ENCODE measurements at places on chromosomes 6 and 20. TPM values are rescaled to one million over a fixed set of nuclear protein-coding genes. Genes with fewer than 3 reads are reported as not detected.

GRCh38 chr6:36118550-36119107 is 11.7 kb upstream of the MAPK13 start:
- DNase-seq = peak; percentile 89
- H3K27ac ChIP-seq = no peak overlapping the region
- no peak overlapping the region for H3K4me3 ChIP-seq
- no peaks in the 10 kb centered on the region for H3K27me3 ChIP-seq
- H3K4me1 ChIP-seq = peaks cover 22% of the 10 kb centered on the region
- H3K36me3 ChIP-seq = peaks cover 25% of the 10 kb centered on the region

DNA sequence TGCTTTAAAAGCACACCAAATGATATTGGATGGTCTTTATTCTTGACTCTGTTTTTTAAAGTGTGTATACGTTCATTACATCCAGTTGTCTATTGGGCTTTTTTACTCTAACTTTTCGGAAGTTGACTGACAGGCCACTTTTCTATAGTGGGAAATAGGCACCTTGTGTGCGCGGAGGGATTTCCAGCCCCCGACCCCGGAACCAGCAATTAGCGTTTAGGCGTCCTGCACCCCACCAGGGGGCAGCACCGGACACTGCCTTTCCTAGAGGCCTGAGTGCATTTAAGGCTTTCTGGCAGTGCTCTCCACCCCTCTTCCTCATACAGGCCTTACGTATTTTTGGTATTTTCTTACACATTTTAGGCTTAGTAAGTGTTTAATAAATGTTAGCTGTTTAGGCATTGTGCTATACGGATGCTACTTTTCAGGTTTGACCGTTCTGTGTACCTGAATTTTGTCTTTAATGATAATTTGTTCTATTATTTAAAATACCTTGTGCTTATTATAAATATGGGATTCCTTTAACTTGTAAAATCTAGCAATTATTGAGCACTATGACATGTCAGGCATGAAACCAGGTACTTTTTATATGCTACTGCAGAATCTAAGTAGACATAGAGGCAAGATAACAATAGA is 231.8 kb downstream of the BCKDHB start:
- no peak overlapping the region for H3K4me3 ChIP-seq
- H3K36me3 ChIP-seq = no peaks in the 10 kb centered on the region
- H3K27ac ChIP-seq = no peak overlapping the region
- DNase-seq = no peak
- H3K4me1 ChIP-seq = no peaks in the 10 kb centered on the region

GRCh38 chr6:4781967-4782575 is 5.9 kb downstream of the CDYL start:
- no peak overlapping the region for H3K27ac ChIP-seq
- H3K4me1 ChIP-seq = peaks cover 30% of the 10 kb centered on the region
- H3K36me3 ChIP-seq = no peaks in the 10 kb centered on the region
- no peaks in the 10 kb centered on the region for H3K27me3 ChIP-seq

- no peaks in the 10 kb centered on the region for H3K36me3 ChIP-seq
- no peaks in the 10 kb centered on the region for H3K4me1 ChIP-seq
- no peak for DNase-seq
- H3K27ac ChIP-seq = no peak overlapping the region
These were observed 142.0 kb downstream of the FAM83B start for GRCh38 chr6:54988576-54988975.

PKHD1 gene
- not detected for total RNA-seq

CRISP2 gene
- total RNA-seq = not detected

GRCh38 chr6:134422426-134423231 is 104.7 kb upstream of the SGK1 start:
- no peaks in the 10 kb centered on the region for H3K36me3 ChIP-seq
- H3K27ac ChIP-seq = no peak overlapping the region
- H3K4me1 ChIP-seq = no peaks in the 10 kb centered on the region
- H3K4me3 ChIP-seq = no peak overlapping the region
- no peaks in the 10 kb centered on the region for H3K27me3 ChIP-seq

DNA sequence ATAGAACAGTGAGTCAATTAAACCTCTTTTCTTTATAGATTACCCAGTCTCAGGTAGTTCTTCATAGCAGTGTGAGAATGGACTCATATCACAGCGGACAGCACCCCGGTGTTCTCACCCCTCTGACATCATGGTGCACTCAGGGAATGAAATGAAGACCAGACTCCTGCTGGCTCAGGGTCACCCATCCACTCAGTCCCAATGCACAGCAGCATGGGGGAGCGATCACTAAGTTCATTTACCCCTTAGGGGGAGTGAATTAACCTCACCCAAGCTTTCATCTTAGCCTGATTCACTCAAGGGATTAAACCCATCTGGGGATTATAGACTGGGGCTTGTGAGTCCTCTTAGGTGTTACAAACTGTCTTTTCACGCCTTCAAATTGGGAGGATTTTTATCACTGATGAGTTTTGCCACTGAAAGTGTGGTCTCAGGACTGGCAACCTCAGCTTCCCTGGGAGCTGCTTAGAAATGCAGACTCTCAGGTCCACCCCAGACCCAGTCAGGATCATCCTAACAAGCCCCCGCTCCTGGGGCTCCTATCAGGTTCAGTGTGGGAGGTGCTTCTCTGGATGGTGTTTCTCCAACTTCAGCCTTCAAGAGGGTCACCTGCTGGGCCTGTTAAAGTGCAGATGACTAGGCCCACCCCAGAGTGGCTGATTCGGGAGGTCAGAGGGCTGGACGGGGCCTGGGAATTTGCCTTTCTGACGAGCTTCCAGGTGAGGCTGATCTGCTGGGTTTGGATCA is 44.3 kb upstream of the FRMD1 start:
- DNase-seq = peak; percentile 89
- no peak overlapping the region for H3K27ac ChIP-seq
- no peaks in the 10 kb centered on the region for H3K27me3 ChIP-seq
- H3K4me3 ChIP-seq = no peak overlapping the region
- no peaks in the 10 kb centered on the region for H3K4me1 ChIP-seq
- H3K36me3 ChIP-seq = no peaks in the 10 kb centered on the region

DNA sequence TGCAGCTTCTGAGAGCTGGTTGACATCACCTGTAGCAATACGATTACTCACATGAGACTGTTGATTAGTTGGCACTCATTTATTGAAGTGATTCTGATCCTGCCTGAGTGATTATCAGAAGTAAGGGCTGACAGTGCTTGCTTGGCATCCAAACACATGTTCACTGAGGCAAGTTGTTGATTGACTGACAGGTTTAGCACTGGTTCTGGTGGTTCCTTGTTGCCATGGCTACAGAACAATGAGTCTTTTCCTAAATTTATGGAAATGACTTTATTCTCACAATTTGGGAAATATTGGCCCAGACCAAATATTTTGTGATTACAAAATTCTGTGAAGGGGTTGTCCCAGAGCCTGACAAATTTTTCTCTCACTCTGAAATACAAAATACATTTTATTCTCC is 146.0 kb upstream of the RAB32 start:
- no peak overlapping the region for H3K4me3 ChIP-seq
- H3K27me3 ChIP-seq = no peaks in the 10 kb centered on the region
- H3K27ac ChIP-seq = no peak overlapping the region
- no peak for DNase-seq

PLA2G7 gene
- total RNA-seq = not detected

MEI4 gene
- total RNA-seq = 0.39 TPM

DNA sequence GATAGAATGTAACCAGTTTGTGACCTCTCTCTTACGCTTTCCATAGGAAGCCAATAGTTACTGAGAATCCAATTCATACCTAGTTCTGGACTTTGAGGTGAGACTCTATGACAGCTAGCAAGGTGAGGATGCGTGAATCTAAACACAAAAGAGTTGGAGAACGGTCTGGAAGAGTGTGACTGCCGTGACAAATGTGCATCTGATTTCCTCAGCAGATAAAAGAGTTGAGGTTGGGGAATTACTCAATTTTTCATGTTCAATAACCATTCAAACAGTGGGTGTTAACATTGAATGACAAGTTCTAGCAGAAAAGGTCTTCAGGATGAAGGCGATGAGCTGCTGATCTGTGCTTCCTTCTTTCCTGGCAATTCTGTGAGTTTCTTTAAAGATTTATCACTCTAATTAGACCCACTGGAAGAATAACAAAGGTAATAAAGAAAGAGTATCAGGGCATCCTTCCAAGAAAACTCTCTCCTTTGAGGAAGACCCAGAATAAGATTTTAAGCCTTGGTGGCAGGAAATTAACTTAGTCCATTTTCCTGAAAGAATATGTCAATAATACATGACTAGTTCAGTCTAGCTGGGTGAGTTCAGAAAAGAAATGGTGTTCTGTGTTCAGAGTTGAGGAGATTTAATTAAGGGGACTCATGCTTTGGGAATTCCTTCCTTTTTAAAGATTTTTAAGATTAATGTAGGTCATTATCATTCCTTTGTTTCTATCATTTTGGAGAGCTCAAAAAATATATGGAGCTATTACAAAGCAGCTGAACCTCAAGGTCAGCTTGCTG is 24.5 kb downstream of the KIF3B start:
- no peak for DNase-seq
- H3K4me1 ChIP-seq = peaks cover 11% of the 10 kb centered on the region
- no peaks in the 10 kb centered on the region for H3K36me3 ChIP-seq
- H3K27me3 ChIP-seq = no peaks in the 10 kb centered on the region
- H3K4me3 ChIP-seq = no peak overlapping the region

DNA sequence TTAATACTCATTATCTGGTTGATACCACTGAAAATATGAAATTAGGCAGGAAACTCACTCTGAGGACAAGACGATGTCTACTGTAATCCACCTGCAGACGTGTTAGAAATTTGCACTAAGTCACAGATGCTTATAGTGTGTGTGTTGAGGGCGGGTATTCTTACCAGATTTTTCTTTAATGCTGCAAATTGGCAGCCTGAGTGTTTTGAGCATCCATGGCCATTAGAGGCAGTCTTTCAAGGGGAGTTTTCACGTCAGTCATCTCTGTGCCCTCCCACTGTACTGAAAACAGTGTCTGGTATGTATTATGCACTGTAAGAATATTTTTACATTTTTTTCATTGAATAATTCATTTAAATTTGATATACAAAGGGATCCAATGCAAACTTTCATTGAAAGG is 266.5 kb upstream of the QKI start:
- H3K36me3 ChIP-seq = no peaks in the 10 kb centered on the region
- DNase-seq = no peak
- no peaks in the 10 kb centered on the region for H3K27me3 ChIP-seq
- H3K4me3 ChIP-seq = no peak overlapping the region
- H3K4me1 ChIP-seq = peaks cover 4% of the 10 kb centered on the region

GRCh38 chr6:137631323-137631722 is 137.1 kb upstream of the OLIG3 start:
- H3K4me3 ChIP-seq = no peak overlapping the region
- H3K36me3 ChIP-seq = no peaks in the 10 kb centered on the region
- H3K27me3 ChIP-seq = no peaks in the 10 kb centered on the region
- no peak overlapping the region for H3K27ac ChIP-seq
- peaks cover 9% of the 10 kb centered on the region for H3K4me1 ChIP-seq

DNA sequence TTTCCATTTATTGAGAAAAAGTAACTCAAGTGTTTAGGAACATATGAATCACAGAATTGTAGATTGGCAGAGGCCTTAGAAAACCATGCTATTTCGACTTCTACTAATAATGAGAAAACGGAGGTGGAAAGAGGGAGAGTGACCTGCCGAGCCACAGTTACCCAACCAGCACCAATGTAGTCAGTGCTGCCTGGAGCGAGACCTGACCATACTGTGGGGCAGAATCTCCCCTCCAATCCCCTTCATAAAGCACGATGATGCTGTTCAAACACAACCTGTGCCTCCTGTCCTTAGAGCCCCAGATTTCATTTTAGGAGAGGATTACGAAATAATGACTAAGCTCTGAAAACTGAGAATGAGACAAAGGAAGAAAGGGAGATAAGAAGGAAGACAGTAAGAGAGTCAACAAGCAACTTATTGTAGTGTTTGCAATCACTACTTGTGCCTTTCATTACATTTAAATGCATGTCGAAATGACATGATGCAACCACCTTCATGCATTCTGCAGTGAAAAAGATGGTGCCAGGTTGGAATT is 70.6 kb downstream of the ATXN1 start:
- H3K4me3 ChIP-seq = no peak overlapping the region
- H3K27ac ChIP-seq = no peak overlapping the region
- H3K36me3 ChIP-seq = no peaks in the 10 kb centered on the region
- no peaks in the 10 kb centered on the region for H3K27me3 ChIP-seq
- peaks cover 11% of the 10 kb centered on the region for H3K4me1 ChIP-seq
- no peak for DNase-seq

DNA sequence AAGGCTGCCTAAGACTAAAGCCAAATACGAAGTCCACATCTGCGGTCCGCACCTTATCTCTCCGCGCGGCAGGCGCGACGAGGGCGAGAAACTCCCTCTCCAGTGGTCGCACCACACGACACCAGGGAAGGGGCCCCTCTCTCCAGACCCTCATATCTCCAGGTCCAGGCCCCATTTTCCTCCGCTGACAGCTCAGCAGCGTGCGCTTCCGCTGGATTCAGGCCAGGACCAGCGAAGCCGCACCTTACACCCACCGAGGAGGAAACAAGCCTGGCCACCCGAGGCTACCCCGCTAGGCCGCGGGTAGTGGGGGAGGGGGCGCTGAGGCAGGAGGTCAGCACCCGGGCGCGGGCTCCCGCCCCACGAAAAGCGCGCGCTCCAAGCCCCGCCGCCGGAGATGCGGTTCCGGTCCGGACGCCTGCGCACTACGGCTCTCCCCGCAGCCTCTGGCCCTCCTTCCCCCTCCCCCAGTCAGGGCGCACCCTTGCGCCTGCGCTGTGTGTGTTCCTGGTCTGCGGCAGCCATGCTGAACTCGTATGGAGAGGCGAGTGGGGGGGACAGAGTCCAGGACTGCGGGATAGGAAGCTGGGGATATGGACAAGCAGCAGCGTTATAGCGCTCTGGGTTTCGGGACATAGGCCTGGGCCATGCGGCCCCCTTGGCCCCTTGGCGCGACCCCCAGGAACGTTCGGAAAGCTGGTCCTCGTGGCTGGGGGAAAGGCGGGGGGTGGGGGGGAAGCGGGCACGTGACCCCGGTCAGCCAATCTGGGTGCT is at the start of gene BRD2:
BRD2 (plus strand) TSS at position 502 of the 774 bp plus-strand sequence. CDS start 4,305 bp downstream, outside the sequence.
- H3K4me3 ChIP-seq = peak within 1 kb of the TSS; percentile 85
- peak within 1 kb of the TSS; percentile 100 for H3K27ac ChIP-seq
- DNase-seq = peak; percentile 99
- H3K4me1 ChIP-seq = peaks cover 14% of the 10 kb centered on the region
- H3K36me3 ChIP-seq = peaks cover 7% of the 10 kb centered on the region
- no peaks in the 10 kb centered on the region for H3K27me3 ChIP-seq

INSM1 gene
- total RNA-seq = not detected

DNA sequence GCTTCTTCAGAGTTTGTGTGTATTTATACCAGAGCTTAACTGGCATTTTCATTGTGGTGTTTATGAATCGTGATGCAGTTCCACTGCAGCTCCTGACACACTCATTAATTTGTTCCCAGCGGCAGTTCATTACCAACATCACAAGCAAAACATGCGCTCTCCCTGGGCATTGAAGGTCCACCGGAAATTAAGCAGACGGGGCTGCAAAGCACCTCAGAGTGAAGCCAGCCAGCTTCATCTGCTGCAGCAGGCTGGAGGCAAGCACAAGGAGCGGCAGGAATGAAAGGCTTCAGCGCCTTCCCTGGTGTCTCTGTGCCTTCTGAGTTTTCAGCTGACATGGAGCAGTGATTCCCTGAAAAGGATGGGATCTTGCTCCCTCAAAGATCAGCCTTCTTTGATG is 246.0 kb upstream of the SPTLC3 start:
- H3K4me1 ChIP-seq = peaks cover 5% of the 10 kb centered on the region
- no peak overlapping the region for H3K4me3 ChIP-seq
- DNase-seq = no peak
- no peaks in the 10 kb centered on the region for H3K27me3 ChIP-seq
- H3K36me3 ChIP-seq = no peaks in the 10 kb centered on the region
- no peak overlapping the region for H3K27ac ChIP-seq

KIAA1755 gene
- 13.3 TPM for total RNA-seq

Data from esophagus muscularis mucosa (tissue), 4 donors.